ENCODE measurements at places on chromosomes 1 and 21.

- no peak for DNase-seq
These were observed 43.2 kb downstream of the PHACTR4 start for GRCh38 chr1:28412731-28413130.

DNA sequence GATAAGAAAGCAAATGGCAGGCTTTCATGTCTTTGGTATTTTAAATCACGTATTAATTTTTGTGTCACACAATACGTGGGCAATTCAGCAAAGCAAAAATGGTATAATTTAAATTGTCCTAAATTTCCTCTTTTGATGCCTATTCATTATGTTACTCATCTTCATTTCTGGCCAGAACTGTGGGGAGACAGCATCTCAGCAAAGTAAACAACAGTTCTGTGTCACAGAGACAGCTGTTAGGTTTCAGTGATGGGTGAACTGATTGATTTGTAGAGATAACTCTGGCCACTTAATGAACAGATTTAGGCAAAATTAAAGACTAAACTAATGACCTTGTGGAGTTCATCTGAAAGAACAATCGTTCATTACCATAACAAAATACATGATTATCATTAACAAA lies 49.2 kb downstream of the FH start:
- DNase-seq: peak; percentile 26

- DNase-seq: peak; percentile 24
These were observed 38.5 kb upstream of the FAM131C start for GRCh38 chr1:16111771-16112595.

DNA sequence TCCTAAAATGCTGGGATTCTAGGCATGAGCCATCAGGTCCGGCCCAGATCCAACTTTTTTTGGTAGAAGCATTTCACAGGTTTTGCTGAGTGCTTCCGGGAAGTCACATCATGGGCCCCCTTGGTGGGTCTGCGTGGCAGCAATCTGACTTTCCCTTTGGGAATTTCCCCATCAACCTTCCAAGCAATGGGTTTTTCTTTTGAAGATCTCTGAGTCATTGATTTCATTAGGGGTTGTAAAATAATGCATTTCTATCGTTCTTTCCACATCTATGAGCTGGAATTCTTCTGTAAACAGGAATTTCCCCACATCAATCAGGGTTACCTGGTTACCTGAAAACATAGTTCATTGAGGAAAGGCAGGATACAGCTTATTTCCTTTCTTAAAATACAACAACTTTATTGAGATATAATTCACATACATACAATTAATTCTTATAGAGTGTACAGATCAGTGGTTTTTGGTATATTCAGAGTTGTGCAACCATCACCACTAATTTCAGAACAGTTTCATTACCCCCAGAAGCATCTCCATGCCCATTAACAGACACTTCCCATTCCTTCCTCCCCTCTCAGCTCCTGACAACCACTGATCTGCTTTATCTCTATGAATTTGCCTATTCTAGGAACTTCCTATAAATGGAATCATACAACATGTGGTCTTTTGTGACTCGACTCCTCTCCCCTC lies 9.9 kb upstream of the ZBTB17 start:
- DNase-seq: no peak

- DNase-seq: peak; percentile 2
These were observed 116.8 kb downstream of the LRRC53 start for GRCh38 chr1:74395571-74395970.

DNA sequence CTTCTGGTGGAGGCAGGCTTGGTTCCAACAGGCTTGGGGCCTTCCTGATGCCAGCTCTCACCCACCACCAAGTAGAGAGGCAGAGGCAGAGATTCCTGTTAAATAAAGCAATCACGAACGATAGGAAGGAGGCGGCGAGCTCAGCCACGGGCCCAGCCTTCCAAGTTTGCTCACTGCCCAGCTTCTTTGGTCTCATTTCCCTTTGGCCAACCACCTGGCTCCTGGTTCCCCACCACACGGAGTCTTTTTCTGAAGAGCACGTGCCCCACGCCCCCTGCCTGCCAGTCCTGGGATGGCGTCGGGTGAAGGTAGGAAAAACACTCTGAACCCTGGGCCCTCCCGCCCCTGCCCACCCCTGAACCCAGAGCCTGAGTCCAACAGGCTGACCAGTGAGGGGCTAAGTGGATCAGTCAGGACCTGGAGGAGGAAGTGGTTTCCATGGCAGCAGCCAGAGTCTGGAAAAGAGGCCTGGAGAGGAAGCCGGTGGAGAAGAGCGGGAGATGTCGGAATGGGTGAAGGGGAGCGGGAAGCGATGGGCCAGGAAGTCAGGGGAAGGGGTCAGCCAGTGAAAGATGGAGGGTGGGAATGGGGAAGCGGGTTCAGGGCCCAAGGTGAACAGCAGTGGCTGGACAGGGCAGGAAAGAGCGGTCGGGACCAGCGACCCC lies 158.2 kb upstream of the KLHDC7A start:
- DNase-seq: no peak

GRCh38 chr1:196933531-196934189 lies 9.9 kb upstream of the CFHR2 start:
- DNase-seq: no peak

DNA sequence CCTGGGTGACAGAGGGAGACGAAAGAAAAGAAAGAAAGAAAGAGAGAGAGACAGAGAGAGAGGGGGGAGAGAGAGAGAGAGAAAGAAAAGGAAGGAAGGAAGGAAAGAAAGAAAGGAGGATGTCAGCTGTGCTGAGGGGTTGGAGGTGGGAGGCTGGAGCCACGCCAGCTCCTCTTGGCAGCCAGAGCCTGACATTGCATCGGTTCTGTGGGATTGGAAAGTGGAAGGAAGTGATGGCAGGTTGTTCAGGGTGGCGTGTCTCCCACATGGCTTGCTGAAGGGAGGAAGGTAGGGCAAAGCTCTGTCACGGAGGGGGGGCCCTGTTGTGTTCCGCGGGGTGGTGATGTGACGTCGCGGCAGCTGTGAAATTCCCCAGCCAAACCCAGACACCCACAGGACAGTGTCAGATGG lies 30.7 kb downstream of the EIF2D start:
- DNase-seq: no peak

DNA sequence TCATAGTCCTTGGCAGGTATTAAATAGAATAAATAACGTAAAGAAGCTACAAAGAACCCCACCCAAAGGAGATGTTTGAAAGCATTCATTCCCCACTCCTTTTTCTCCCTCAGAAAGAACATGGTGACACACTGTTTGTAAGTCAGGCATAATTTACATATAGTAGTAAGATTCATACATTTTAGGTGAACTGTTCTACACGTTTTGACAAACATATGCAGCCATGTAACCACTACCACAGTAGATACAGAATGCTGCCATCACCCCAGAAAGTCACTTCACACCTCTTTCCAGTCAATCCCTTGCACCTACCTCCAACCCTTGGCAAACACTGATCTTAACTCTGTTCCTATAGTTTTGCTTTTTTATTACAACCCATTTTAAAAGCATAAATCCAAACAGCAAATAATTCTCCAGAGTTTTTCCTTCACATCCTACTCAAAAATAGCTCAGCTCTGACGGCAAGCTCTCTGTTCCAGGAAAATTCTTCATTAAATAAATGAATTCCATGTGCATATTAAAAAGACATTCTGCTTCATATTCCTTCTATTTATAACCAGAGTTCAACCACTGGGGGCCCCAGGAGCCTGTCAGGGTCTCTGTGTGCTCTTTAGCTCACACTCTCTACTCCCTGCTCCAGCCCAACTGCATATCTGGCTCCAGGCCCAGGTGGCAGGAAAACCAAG lies 258.8 kb downstream of the PLPP3 start:
- DNase-seq: no peak

DNA sequence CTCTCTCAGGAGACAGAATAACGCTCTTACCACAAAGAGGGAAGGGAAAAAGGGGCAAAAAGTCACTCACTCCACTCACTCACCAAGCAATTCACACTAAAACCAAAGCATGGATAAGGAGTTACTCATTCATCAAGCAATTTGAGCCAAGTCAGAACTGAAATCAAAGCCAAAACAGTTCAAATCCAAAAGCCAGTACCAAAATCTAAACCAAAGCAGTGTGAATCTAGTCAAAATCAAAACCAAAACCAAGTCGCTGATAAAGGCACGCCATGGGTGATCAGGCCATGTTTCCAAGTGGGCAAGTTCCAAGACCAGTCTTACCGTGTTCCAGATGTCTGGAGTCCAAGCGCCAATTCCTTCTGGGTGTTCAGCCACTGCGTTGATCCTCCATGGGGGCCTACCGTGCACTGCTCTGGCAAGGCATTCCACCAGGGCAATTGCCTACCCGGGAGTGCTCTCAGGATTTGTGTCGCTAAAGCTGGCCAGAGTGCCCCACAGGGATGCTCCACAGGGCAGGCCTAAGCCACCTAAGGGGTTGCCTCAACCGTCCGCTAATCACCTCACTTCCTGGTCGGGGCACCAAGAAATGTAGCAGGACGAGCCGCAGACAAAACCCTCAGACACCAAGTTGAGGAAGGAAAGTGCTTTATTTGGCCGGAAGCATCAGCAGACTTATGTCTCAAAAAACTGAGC lies 142.3 kb downstream of the TRIM33 start:
- no peak for DNase-seq

- DNase-seq: no peak
These were observed 92.9 kb downstream of the C21orf91 start for GRCh38 chr21:17726047-17726829.

DNA sequence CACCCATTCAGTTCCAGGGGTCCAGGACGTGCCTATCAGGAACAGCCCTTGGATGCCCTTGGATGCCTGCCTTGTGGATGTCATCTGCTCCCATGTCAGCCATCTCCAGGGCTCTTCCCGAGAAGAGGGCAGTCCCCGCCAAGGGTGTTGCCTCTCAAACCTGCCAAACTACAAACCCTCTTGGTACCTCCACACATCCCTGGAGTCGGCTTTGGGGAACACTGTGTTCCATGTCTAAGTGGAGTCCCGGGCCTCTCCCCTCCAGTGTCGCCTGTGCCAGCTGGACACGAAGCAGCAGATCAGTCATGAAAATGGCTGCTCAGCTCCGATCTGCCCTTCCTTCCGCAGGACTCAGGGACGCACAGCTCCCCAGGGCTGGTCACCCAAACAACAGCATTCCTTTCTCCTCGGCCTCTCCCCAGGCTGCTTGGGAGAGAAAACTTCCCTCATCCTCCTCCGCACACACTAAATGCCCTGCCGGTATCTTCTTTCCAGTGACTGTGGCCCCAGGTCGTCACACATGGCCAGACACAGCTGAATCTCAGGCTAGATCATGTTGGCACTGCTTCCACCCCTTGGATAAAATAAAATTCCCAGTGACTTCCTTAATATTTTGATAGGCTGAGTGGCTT lies 53.4 kb downstream of the GALNT2 start:
- no peak for DNase-seq

DNA sequence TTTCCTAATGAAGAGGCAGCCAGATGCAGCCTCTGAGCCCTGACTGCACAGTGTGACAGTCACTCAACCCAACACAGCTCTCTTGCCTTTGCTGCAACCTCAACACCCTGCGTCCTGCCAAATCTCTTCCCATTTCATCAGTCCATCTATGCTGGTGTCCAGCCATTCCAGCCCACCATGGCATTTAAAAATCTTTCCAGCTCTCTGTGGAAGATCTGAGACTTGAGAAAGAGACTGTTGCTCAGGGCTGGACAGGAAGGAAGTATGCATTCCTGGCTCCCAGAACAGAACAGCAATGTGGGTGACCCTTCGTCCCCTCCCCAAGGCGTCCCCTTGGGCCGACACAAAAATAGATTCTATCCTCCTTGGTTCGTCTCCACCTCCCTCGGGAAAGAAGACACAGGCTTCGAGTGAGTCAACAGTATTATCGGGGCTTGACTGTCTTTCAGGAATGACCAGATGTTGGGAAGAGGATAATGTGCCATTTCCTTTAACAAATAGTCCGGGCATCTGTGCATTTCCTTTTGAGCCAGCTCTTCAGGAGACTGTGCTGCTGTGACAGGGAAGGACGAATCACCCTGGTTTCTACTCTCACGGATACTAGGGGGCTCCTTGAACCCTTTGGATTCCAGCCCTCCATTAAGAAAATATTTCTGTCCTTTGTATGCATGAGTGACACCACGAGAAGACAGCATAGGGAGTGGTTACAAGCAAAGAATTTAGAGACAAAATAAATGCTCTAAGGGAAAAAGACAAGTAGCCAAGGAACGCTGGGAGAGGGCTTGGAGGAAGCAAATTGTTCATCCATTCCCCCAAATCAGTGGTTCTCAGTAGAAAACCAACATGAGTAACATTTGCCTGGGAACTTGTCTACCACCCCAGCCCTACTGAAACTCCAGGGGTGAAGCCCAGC lies 111.4 kb upstream of the CDC42BPA start:
- DNase-seq: peak; percentile 36

DNA sequence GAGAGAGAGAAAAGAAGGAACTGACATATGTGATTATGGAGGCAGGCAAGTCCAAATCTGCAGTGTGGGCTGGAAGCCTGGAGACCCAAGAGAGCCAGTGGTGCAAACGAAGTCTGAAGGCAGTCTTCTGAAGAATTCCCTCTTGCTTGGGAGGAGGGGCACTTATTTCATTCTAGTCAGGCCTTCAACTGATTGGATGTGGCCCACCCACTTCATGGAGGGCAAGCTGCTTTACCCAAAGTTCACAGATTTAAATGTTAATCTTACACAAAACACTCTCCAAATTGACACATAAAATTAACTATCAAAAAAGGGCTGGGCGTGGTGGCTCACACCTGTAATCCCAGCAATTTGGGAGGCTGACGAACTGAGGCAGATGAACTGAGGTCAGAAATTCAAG lies 103.5 kb upstream of the RAB3GAP2 start:
- DNase-seq: no peak

DNA sequence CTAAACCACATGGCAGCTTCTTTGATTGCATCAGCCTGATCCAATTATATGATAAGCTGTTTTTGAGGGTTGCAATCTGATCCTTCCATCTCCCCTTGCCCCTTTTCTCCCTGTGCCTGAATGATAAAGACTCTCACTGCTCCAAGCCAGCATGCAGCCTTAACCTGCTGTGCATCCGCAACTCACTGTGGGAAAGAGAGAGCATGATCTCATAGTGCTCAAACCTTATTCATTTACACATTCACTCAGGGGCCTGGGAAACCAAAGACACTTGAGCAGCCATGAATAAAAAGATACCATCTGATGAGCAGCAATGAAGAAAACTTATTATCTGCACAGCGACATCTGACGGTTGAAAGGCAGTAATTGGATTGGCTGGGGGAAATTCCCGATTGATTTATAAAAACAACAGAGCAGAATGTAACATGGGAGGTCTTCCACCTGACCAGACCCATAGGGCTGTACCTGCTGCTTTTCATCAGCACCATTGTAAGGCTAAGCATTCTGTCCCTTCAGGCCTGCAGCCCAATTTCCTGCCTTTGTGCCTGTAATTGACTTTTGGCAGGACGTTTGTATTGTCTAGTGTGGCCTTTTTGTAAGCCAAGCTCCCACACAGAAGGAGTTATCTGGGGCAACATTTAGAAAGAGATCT lies 62.5 kb downstream of the KIAA0040 start:
- no peak for DNase-seq

DNA sequence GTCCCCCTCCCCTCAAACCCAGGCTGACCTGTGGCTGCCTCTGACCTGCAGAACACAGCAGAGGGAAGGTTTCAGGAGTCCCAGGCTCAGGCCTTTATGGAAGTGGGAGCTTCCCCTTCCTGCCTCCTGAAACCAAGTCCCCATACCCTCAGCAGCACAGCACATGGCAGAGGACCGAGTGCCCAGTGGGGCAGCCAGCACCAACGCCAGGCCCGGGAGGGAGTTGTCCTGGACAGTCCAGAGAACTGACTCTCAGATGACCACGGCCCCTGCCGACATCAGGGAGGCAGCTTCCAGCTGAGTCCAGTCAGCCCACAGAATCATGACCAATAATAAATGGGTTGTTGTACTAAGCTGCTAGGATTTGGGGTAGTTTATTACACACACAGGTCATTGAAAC lies 79.6 kb upstream of the ERG start:
- DNase-seq: no peak

Measured in HCEC 1CT (cell line).